Left lung (tissue), 14 donors: ENCODE measurements at places on chromosomes 2 and 18. TPM values are rescaled to one million over a fixed set of nuclear protein-coding genes. Genes with fewer than 3 reads are reported as not detected.

Gene NYAP2
- 0.55 TPM for total RNA-seq

- no peak overlapping the region for H3K27ac ChIP-seq
- H3K4me3 ChIP-seq: no peak overlapping the region
- no peak for DNase-seq
- H3K4me1 ChIP-seq: no peaks in the 10 kb centered on the region
These were observed 42.0 kb downstream of the NDUFA10 start for GRCh38 chr2:239983004-239983778.

Gene TNFRSF11A
- total RNA-seq: 8.9 TPM

GRCh38 chr2:82256983-82257632, 1952.6 kb upstream of the LRRTM1 start:
- no peak overlapping the region for H3K4me3 ChIP-seq
- H3K27ac ChIP-seq: no peak overlapping the region
- H3K36me3 ChIP-seq: no peaks in the 10 kb centered on the region
- no peak for DNase-seq
- no peaks in the 10 kb centered on the region for H3K27me3 ChIP-seq

Gene DUSP19
- total RNA-seq: 5.9 TPM

GRCh38 chr2:11396467-11397445, 52.3 kb upstream of the ROCK2 start:
- H3K4me1 ChIP-seq: no peaks in the 10 kb centered on the region
- H3K36me3 ChIP-seq: no peaks in the 10 kb centered on the region
- peak; percentile 78 for DNase-seq
- no peak overlapping the region for H3K4me3 ChIP-seq

DNA sequence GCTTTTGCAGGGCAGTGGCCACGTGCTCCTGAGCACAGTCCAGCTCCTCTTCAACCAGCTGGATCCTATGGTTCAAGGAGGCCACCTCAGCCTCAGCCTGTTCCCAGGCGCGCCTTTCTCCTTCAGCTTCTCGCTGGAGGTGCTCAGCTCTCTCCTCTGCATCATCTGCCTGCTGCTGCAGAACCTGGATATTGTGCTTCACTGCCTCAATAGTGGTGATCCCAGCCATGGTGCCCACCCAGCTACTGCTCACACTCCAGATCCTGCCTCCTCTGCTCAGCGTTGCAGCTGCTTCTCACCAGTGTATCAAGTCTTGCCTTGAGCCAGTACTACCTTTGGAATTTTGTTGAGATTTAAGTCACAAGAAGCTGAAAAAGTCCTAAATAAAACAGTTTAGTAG, 67.9 kb downstream of the ASXL2 start:
- H3K27me3 ChIP-seq: no peaks in the 10 kb centered on the region
- no peak overlapping the region for H3K4me3 ChIP-seq
- H3K4me1 ChIP-seq: no peaks in the 10 kb centered on the region
- H3K36me3 ChIP-seq: no peaks in the 10 kb centered on the region
- no peak overlapping the region for H3K27ac ChIP-seq

DNA sequence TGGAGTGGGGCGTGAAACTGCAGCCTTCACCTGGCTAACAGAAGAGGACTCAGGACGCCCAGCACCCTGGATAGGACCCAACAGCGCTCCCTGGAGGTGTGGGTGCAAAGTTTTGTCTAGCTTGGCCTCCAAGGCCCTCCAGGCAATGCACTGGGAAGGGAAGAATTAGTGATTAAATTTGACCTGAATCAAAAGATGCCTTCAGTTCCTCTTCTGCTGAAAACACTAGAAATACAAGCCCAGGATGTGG, 779 bp upstream of the TRIB2 start:
- H3K27ac ChIP-seq: peak overlapping the region; percentile 91
- peaks cover 6% of the 10 kb centered on the region for H3K4me1 ChIP-seq
- H3K4me3 ChIP-seq: peak overlapping the region; percentile 59
- DNase-seq: peak; percentile 82
- no peaks in the 10 kb centered on the region for H3K36me3 ChIP-seq

- H3K27ac ChIP-seq: peak overlapping the region; percentile 16
- DNase-seq: no peak
- H3K4me3 ChIP-seq: no peak overlapping the region
These were observed 421.3 kb downstream of the LPIN1 start for GRCh38 chr2:12167525-12168317.
